HepG2 (cell line): ENCODE measurements at places on chromosomes 2 and 18. TPM values are rescaled to one million over a fixed set of nuclear protein-coding genes. Genes with fewer than 3 reads are reported as not detected.

- DNase-seq: peak; percentile 21
- H3K27me3 ChIP-seq: no peaks in the 10 kb centered on the region
- H3K4me1 ChIP-seq: 0 out of 2 replicates have a peak, but pooled peaks cover 13% of the 10 kb centered on the region
- H3K36me3 ChIP-seq: no peaks in the 10 kb centered on the region
These were observed 80.3 kb downstream of the INSIG2 start for GRCh38 chr2:118168615-118169014.

DNA sequence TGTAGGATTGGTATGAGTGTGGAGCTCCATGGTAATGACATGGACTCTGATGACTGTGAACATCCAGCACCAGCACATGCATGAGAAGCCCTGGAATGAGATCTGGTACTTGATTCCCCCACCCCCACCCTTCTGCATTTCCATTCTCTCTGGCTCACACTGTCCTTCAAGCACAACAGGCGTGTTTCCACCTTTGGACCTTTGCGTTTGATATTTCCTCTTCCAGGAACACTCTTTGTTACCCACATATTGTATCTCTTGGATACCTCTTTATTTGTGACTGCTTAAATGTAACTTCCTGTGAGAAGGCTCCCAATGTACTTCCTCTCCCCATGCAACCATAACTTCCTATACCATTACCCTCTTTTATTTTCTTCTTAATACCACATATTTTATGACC is 263.8 kb downstream of the HNMT start:
- peaks cover 9% of the 10 kb centered on the region for H3K4me1 ChIP-seq
- no peaks in the 10 kb centered on the region; the same call in 1 of the 2 replicates for H3K27me3 ChIP-seq
- H3K4me3 ChIP-seq: no peak overlapping the region
- DNase-seq: peak; percentile 21
- no peak overlapping the region for H3K27ac ChIP-seq

- no peak overlapping the region for H3K27ac ChIP-seq
- DNase-seq: no peak
- H3K36me3 ChIP-seq: no peaks in the 10 kb centered on the region; the same call in 1 of the 2 replicates
- H3K4me3 ChIP-seq: no peak overlapping the region
- H3K27me3 ChIP-seq: no peaks in the 10 kb centered on the region
These were observed 63.1 kb downstream of the CAB39 start for GRCh38 chr2:230775737-230776136.

GRCh38 chr2:12436935-12437561 is 279.7 kb upstream of the TRIB2 start:
- H3K27ac ChIP-seq: no peak overlapping the region
- no peak for DNase-seq
- H3K36me3 ChIP-seq: no peaks in the 10 kb centered on the region
- H3K4me3 ChIP-seq: no peak overlapping the region
- no peaks in the 10 kb centered on the region for H3K27me3 ChIP-seq

- H3K36me3 ChIP-seq: no peaks in the 10 kb centered on the region
- no peak overlapping the region for H3K27ac ChIP-seq
- peaks cover 5% of the 10 kb centered on the region; the same call in 1 of the 3 replicates for H3K27me3 ChIP-seq
- H3K4me1 ChIP-seq: no peaks in the 10 kb centered on the region
- DNase-seq: no peak
- no peak overlapping the region for H3K4me3 ChIP-seq
These were observed 195.2 kb downstream of the FBXO15 start for GRCh38 chr18:73952296-73952946.

- peaks cover 2% of the 10 kb centered on the region; the same call in 1 of the 3 replicates for H3K27me3 ChIP-seq
- DNase-seq: no peak
- no peaks in the 10 kb centered on the region for H3K36me3 ChIP-seq
- no peak overlapping the region for H3K4me3 ChIP-seq
These were observed 94.5 kb downstream of the RDH14 start for GRCh38 chr2:18465979-18466378.

DNA sequence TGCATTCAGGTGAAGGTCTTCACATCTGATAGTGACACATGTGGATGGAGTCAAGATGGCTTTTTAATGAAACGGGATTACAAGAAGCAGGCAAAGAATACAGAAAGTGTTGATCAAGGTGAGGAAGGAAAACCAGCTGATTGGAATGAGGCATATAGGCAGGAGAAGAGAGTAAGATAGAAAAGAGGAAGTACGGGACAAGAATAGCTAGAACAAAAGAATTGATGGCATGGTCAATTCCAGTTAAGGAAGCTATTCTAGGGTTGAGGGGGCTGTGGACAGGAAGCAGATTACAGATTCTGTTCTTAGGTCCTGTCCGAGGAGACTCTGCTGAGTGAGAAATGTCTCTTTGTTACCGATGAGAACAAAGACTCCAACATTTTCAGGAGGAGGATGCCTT is 13.2 kb upstream of the NCK2 start:
- no peak for DNase-seq
- H3K27ac ChIP-seq: no peak overlapping the region
- no peaks in the 10 kb centered on the region for H3K4me1 ChIP-seq
- peaks cover 18% of the 10 kb centered on the region; the same call in 2 of the 3 replicates for H3K27me3 ChIP-seq

DNA sequence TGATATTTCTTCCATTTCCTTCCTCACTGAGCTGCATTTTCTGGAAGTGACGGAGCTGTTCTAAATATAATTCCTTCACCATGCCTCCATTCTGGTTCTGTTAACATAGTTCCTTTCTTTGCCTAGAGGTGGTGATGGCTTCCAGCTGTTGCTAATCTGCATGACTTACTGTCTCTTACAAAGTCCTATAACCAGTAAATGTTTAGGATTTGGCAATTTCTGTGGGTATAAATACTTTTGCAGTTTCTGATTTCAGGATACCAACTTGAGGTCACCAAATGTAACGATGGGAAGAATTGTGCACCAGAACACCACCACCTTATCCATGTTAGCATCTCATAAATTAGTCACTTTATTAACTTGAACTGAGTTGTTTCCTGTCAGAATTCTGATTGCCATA is 101.7 kb upstream of the FN1 start:
- H3K36me3 ChIP-seq: no peaks in the 10 kb centered on the region
- H3K27me3 ChIP-seq: no peaks in the 10 kb centered on the region
- H3K4me3 ChIP-seq: no peak overlapping the region

- H3K27ac ChIP-seq: no peak overlapping the region
- H3K36me3 ChIP-seq: peaks cover 27% of the 10 kb centered on the region; the same call in 2 of the 3 replicates
- no peaks in the 10 kb centered on the region for H3K27me3 ChIP-seq
- no peaks in the 10 kb centered on the region for H3K4me1 ChIP-seq
These were observed 9.4 kb downstream of the C2orf42 start for GRCh38 chr2:70181363-70181956.

- H3K27me3 ChIP-seq: no peaks in the 10 kb centered on the region
- peak; percentile 1 for DNase-seq
- no peaks in the 10 kb centered on the region for H3K36me3 ChIP-seq
- no peak overlapping the region for H3K27ac ChIP-seq
- no peaks in the 10 kb centered on the region for H3K4me1 ChIP-seq
These were observed 107.9 kb upstream of the CDH20 start for GRCh38 chr18:61225336-61225735.

DNA sequence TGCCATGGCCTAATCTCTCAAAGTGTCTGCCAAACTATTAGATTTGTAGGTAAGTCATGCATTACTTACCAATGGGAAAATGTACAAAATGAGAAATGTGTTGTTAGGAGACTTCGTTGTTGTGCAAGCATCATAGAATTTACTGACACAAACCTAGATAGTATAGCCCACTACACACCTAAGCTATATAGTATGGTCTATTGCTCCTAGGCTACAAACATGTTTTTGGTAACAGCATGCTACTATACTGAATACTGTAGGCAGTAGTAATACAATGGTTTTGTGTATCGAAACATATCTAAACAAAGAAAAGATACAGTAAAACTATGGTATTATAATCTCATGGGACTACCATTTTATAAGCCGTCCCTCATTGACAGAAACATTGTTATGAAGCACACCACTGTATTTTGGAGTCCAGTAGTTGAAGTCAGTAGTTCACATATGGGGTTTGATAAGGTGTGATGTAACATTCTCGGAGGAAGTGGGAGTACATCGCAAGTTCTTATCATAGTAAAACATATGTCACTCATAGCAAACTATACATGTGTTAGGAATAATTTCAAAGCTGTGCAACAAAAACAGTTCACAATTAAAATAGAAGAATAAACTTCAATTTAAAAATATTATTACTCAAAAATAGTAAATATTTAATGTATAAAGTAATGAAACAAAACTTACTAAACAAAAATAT is 12.0 kb upstream of the GTF2A1L start:
- no peaks in the 10 kb centered on the region for H3K36me3 ChIP-seq
- DNase-seq: no peak
- H3K27ac ChIP-seq: no peak overlapping the region
- no peaks in the 10 kb centered on the region for H3K4me1 ChIP-seq
- H3K27me3 ChIP-seq: peaks cover 15% of the 10 kb centered on the region; the same call in 2 of the 3 replicates
- no peak overlapping the region for H3K4me3 ChIP-seq

- H3K4me3 ChIP-seq: no peak overlapping the region
- no peaks in the 10 kb centered on the region for H3K27me3 ChIP-seq
- H3K27ac ChIP-seq: no peak overlapping the region
- no peak for DNase-seq
- H3K36me3 ChIP-seq: no peaks in the 10 kb centered on the region
- H3K4me1 ChIP-seq: peaks cover 18% of the 10 kb centered on the region
These were observed 30.3 kb upstream of the DARS1 start for GRCh38 chr2:136015699-136016098.

The RAB17 gene
- 124 and 141 TPM in 2 replicates for polyA plus RNA-seq
